Omental fat pad (tissue), 4 donors: ENCODE measurements at places on chromosomes 1 and 21. TPM values are rescaled to one million over a fixed set of nuclear protein-coding genes. Genes with fewer than 3 reads are reported as not detected.

Gene CEPT1
- 38.6 TPM for total RNA-seq

DNA sequence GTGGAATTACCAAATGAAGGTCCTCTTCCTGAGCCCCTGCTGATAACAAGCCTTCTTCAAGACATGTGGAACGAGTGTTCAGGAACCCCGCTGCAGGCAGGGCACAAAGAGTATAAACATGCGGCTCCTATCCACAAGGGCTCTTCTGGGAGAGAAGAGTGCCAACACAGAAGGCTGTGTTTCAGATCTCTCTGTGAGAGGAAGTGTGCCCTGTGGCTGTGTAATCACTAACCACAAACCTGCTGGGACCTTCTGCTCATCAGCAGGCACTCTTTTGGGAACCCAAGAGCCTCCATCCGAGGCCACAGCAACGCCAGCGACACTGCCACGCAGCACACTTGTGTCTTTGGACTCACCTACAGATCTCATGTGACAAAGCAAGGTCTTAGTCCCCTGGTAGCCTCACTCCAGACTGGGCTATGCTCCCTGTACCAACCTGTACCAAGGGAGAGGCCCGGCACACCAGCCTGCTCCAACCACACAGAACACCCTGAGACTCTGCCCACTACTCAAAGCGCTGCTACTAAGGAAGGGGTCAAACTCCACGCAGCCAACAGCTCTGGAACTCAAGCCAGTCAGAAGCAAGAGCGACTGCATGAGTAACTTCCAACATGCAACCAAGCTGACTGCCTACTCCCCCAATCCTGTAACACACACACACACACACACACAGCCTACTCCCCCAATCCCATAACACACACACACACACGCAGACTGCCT is 7.8 kb downstream of the PTTG1IP start:
- DNase-seq: no peak

Gene BEND5
- total RNA-seq: 0.47 TPM

- no peak for DNase-seq
Measured at GRCh38 chr1:226738421-226738994, 574 bp downstream of the ITPKB start.

DNA sequence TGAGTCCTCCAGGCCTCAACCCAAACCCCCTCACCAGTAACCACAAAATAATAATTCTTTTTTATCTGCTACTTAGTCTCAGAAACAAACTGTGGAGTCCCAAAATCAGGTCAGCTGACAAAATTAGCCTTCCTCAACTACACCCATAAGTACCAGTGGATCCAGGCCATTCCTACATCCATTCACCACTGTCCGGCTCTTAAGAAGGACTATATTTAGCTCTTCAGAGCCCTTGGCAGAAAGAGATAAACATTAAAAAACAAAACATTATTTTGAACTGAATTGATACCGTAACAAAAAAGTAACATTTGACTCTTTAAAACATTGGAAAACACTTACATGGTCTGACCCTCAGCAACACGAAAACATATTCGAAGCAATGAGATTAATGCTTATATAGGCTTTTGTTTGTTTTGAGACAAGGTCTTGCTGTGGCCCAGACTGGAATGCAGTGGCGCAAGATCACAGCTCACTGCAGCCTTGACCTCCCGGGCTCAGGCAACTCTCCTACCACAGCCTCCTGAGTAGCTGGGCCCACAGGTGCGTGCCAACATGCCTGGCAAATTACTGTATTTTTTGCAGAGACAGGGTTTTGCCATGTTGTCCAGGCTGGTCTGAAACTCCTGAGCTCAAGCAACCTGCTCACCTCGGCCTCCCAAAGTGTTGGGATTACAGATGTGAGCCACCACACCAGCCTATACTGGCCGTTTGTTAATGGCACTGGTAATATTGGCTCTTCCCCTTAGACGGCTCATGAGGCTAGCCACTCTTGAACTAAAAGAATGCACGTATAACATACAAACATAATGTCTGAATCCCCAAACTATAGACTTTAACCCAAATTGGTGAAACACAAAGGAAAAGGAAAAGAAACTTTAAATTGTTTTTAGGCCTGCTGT is 330.7 kb downstream of the SMYD3 start:
- no peak for DNase-seq

- no peak for DNase-seq
Measured at GRCh38 chr21:31901315-31901714, 28.5 kb downstream of the HUNK start.

DNA sequence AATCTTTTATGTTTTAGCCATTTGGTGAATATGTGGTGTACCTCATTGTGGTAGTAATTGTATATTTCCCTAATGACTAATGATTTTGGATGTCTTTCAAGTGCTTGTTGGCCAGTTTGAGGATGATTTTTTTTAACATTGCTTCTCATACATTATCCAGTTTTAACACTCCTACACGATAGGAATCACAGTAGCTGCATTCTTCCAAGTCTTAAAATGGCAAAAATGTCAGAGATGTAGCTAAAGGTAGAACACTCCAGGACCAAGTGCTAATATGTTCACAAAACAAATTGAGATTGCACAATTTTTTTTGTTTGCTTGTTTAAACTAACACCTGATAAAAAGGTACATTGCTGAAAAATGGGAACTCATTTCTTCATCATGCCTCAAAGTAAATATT is 11.7 kb downstream of the USP25 start:
- DNase-seq: no peak
